NCI-H1417 treated with DMSO at 0.1 percent for 48 hours (cell line): ENCODE measurements at places on chromosomes 3 and 15.

DNA sequence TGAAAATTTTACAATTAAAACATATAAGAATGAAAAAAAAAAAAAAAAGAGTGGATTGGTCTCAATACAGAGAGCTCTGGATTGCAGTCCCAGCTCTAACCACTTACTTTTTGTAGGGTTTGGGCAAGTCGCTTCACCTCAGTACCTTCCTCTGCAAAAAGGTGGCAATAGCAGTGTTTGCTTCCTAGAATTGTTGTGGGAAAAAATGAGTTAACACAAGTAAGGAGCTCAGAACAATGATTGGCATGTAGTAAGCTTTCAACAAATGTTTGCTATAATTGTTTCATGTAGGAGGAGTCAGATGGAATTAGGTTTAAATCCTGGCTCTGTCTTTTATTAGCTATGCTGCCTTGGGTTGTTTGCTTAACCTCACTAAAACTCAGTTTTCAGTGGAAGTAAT is 425.2 kb upstream of the TBL1XR1 start:
- DNase-seq: no peak

- no peak for DNase-seq
Observed at GRCh38 chr3:129650256-129650872, 43.9 kb upstream of the PLXND1 start.

GRCh38 chr3:8525893-8526292 is 24.3 kb downstream of the LMCD1 start:
- DNase-seq: no peak

DNA sequence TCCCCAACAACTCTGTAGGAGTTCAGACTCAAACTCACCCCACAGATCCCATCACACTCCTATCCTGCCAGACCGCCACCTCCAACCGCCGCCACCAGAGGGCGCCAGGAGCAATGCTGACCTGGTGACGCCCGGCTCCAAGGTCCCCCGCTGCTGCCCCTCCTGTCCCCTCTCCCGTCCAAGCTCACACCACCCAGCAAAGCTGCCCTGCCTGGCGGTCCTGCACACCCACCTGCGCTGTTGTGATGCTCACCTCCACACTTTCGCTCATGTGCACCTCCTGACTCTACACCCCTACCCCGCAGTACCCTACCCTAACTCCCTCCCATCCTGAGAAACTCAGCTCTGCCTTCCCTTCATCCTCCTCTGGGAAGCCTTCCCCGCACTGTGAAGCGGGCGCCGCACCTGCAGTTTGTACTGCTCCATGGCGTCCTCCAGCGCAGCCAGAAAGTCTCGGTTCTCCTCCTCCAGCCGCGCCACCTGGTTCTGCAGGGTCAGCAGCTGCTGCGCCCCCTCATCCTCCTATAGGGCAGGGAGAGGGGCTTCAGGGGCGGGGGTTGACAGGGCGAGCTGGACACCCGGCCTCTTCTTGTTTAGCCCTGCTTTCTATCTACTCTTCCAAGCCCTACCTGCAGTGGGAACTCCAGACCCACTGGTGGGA is 7.9 kb downstream of the KIF7 start:
- no peak for DNase-seq

- no peak for DNase-seq
Observed at GRCh38 chr3:181718987-181719911, 7.5 kb downstream of the SOX2 start.

GRCh38 chr3:34056181-34056910 is 257.9 kb downstream of the PDCD6IP start:
- no peak for DNase-seq

DNA sequence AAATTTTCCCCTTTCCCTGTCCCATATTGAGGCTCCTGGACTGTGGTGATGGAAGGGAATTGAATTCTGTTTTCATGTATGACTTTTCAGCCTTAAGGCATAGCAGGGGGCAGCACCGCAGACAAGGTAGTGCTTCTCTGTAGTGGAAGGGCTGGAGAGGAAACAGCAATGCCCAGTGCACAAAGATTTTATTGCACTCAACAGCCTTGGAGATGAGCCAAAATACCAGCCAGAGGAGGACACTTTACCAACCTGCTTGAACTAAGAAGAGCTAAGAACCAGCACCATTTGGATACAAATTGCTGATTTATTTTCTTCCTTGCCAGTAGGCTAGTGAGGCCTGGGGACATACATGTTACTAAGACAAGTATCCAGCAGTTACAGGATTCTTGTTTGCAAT is 98.7 kb downstream of the KCNMB2 start:
- DNase-seq: no peak

DNA sequence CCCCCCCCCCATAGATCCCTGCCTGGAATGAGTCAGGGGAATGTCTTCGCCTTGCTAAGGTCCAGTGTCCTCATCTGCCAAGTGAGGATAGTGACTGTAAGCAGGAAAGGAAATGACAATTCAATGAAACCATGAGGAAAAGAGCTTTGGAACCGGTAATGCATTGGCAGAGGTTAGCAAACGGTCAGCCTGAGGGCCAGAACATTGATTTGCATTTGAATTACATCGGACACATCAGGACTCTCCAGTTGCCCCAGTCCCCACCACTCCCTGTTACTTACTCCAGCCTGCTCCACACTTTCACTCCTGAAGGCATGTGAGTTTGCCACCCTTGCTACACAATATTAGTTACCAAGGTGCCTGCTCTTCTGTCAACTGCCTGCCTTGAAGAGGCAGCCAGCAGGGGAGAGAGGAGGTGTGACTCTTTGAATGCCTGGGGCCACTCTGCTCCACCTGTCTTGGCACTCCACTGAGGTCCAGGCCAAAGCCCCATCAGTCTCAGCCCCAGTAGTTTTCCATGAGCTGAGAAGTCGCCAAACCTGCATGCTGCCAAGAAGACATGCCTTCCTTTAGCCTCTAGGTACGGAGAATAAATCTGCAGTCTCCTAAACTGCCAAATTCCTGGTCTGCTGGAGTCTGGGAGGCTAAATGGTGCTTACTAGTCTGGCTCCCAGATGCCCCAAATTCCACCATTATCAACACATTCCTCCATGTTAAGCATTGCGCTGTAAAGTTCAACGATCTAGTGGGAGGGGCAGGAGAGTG is 191.7 kb upstream of the TLE3 start:
- no peak for DNase-seq

DNA sequence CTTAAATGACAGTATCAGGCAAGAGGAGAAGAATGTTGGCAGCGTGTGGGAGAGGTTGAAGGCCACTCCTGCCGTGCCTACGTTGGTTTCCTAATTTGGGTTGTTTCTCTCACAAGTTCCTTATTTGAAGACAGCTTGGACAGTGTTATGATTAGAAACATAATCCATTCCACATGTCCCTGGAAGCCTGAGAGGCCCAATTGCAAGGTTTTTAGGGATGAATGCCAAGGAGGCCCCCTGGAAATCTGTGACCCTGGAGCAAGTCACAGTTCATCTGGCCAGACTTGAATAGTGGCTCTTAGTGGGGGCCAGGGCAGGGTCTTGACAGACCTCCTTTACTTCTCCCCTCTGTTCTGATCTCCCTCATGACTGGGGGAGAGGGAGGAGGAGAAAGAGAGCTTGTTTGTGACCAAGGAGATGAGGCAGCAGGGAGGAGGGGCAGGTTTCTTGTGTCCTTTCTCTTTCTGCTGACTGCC is 584.4 kb upstream of the TBL1XR1 start:
- DNase-seq: no peak

DNA sequence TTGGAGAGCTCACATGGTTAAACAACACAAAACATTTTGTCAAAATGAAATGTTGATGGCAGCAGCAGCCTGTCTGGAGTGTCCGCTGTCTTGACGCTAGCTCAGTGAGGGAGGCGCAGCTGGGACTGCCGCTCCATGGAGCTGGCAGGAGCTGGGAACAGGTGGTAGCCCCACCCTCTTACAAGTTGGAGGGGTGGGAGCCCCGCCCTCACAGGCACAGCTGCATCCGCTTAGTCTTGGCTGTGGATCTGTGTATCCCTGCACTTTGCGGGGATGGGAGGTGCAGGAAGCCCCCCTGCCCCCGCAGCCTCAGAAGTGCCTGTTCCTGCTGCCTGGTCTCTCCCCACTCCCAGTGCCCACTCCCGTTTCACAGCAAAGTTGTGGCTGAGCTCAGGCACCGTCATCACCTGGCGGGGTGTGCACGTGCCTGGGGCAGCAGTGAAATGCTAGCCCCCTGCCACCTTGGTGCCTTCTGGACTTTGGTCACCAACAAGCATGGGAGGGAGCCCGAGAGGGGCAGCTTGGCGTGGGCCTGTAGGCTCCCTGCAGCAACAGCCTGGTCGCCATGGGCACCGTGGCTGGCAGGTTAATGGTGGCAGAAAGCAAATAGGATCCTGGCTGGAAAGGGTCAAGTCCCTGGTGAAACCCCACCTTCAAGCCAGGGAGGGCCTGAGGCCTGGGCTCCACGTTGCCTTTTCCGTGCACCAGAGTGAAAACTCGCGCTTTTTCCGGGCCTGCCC is 53.8 kb upstream of the CADM2 start:
- DNase-seq: no peak

DNA sequence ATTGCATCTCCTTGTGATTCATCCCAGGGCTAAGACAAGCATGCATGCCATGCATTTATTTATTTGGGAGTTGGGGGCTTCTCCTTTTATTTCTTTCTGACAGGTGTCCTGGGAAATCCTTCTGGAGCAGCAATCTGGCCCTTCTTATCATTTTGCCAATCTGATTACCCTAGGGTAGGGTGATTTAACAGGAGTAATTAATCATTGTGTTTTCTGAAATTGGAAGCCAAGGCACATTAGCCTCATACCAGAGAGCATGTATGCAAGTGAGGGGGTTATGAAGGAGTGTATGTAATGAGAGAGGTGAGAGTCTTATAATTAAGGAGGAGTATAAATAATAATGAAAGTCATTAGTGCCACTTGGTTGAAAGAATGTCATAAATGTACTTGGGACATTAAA is 37.4 kb upstream of the ARPP21 start:
- no peak for DNase-seq

- DNase-seq: no peak
Observed at GRCh38 chr3:14224895-14225294, 46.3 kb downstream of the LSM3 start.

DNA sequence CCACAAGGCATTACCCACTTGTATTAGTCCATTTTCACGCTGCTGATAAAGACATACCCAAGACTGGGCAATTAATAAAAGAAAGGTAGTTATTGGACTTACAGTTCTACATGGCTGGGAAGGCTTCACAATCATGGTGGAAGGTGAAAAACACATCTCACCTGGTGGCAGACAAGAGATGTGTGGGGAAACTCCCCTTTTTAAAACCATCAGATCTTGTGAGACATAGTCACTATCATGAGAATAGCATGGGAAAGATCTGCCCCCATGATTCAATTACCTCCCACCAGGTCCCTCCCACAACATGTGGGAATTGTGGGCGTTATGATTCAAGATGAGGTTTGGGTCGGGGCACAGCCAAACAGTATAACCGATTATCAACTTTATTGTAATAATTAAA is 17.0 kb upstream of the CMC1 start:
- DNase-seq: no peak

GRCh38 chr3:157692468-157692867 is 189.3 kb upstream of the VEPH1 start:
- DNase-seq: no peak
